ENCODE measurements at places on chromosomes 2 and 18. TPM values are rescaled to one million over a fixed set of nuclear protein-coding genes. Genes with fewer than 3 reads are reported as not detected.

GRCh38 chr2:182088681-182089320 is 103.1 kb downstream of the PPP1R1C start:
- no peak for DNase-seq

DNA sequence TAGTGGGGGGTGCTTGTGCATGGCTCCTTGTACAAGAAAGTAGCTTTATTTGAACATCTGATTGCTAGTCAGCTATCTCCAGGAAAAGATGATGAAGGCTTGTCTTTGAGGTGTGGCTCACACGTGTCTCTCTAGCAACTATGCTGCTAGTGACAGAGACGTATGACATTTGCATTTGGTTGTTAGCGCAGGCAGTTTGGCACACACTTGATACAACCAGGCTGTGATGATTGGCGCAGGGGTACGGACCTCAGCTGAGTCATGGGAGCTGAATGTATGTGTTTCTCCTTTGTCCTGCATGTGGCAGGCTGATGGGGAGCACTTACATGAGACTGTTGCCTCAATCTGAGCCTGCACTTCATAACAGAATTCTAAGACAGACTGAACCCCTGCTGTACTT is 29.6 kb downstream of the PTCD3 start:
- DNase-seq: no peak

DNA sequence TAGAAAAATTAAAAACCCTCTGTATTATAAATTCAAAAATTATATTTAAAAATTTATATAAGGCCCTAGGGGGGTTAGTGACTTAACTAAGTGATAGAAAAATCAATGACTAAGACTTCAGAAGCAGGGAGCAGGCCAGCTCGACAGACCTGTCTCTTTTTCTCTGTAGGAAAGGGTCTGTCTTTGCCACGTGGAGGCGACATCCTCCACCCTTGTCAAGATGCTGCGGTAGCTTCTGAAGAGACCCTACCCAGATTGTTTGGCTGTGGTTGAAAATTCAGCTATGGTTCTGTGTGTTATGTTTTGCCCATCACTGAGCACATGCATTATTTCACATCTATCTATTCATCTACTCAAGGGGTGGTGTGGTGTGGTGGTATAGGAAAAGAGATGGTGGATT is 8.2 kb upstream of the SLC4A3 start:
- DNase-seq: no peak

- DNase-seq: no peak
Observed at GRCh38 chr18:11316546-11316945, 167.2 kb upstream of the PIEZO2 start.

- DNase-seq: no peak
Observed at GRCh38 chr2:187644486-187644885, 90.3 kb upstream of the TFPI start.

GRCh38 chr2:47277187-47277586 is 122.1 kb upstream of the STPG4 start:
- no peak for DNase-seq

GRCh38 chr2:157444641-157445040 is 752 bp upstream of the CYTIP start:
- DNase-seq: peak; percentile 63

DNA sequence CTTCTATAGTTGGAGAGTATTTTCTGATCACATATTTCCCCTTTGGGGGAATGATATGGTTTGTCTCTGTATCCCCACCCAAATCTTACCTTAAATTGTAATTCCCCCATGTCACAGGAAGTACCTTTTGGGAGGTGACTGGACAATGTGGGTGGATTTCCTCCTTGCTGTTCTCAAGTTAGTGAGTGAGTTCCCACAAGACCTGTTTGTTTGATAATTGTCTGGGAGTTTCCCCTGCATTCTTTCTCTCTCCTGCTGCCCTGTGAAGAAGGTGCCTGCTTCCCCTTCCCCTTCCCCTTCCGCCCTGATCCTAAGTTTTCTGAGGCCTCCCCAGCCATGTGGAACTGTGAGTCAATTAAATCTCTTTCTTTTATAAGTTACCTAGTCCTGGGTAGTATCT is 222.7 kb upstream of the SLC39A10 start:
- DNase-seq: no peak

- DNase-seq: no peak
Observed at GRCh38 chr2:159557437-159558034, 58.8 kb downstream of the BAZ2B start.

DNA sequence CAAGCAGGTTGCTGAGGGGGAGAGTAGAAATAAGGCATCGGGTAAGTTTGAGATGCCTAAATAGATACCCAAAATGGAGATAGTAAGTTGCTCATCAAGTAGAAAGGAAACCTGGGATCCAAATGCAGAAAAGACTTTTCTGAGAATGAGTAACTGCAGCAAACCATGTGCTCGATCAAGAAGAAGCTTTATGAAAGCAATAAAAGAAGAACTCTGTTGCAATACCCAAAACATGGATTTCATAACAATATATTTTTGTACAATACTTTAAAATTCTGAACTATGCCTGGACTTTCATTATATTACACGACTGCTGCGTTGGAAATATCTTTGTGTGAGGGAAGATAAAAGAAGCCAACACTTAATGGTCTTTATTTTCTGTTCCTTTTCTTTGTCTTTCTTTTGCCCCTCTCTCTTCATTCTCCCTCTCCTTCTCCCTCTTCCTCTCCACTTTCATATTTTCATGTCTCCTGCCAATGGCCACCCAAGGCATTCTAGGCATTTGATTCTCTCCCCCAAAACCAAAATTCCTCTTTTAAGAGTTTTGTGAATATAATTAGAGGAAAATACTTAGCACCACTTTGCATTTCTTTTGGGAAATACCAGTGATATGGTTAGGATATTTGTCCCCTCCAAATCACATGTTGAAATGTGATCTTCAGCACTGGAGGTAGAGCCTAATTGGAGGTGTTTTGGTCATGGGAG is 257.6 kb downstream of the MREG start:
- DNase-seq: no peak

GRCh38 chr18:50917021-50917420 is 38.1 kb downstream of the ME2 start:
- no peak for DNase-seq

GRCh38 chr2:128473175-128474035 is 154.7 kb upstream of the HS6ST1 start:
- DNase-seq: peak; percentile 68

- DNase-seq: peak; percentile 15
Observed at GRCh38 chr2:31187166-31187565, 30.1 kb downstream of the CAPN14 start.

DNA sequence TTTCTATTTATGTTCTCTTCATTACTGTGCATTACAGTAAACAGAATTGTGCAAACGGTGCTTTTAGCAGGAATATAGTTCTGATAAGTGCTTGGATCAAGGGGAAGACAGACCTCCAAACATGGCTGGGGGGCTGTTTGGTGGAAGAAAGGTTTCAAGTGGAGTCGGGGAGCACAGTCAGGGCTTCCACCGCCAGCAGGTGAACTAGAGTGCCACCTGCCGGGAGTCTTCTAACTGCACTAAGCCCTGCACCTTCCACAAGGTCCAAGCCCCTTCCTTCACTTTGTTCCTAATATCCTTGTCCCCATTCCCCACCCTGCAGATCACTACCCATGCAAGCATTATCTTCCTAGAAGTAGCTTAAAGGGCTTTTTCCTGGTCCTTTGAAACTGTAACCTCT is 11.1 kb downstream of the ONECUT2 start:
- DNase-seq: no peak

DNA sequence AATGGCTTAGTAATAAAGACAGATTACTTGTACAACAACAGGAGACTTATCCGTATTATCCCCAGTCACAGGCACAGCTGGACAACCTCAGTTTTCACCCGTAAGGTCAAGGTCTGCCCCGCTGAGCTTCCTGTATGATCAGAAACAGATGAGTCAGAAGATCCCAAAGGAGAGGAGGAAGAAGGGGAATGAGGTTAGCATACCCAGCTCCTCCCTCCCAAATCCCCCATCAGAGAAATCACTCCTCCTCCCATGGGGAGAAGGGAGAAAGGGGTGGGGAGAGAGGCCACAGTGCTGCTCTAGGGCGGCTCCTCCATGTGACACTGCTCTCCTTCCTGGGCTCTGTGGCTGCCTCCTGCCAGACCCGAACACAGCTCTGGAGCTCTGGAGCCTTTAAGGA is 53.8 kb upstream of the SPTBN1 start:
- DNase-seq: no peak

- no peak for DNase-seq
Observed at GRCh38 chr2:110216199-110216598, 3.9 kb upstream of the MTLN start.

DNA sequence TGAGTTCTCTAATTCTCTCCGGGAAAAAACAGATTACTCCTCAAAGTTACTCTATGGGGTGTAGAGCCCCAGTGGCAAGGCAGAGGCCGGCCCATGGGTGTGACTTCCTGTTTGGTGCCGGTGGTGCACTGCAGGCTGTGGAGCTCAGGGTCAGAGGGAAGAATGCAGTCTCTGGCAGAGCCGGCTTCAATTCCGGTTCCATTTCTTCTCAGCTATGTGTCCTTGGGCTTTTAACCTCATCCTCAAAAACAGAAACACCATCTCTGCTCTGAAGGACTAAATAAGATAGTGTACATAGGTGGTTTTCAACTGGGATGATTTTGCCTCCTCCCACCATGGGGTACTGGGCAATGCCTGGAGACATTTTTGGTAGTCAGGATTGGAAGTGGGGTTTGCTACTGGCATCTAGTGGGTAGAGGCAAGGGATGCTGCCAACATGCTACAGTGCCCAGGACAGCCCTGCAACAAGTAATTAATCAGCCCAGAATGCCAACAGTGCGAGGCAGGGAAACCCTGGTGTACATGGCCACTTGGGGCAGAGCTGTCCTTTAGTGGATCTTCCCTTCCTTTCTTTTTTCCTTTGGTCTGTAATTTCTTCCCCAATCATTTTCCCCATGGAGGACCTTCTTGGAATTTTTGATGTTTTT is 81.2 kb downstream of the INSIG2 start:
- DNase-seq: peak; percentile 64

- no peak for DNase-seq
Observed at GRCh38 chr2:68412127-68412819, 47.2 kb downstream of the PLEK start.

- DNase-seq: no peak
Observed at GRCh38 chr2:4018535-4018934, 315.2 kb downstream of the DCDC2C start.

DNA sequence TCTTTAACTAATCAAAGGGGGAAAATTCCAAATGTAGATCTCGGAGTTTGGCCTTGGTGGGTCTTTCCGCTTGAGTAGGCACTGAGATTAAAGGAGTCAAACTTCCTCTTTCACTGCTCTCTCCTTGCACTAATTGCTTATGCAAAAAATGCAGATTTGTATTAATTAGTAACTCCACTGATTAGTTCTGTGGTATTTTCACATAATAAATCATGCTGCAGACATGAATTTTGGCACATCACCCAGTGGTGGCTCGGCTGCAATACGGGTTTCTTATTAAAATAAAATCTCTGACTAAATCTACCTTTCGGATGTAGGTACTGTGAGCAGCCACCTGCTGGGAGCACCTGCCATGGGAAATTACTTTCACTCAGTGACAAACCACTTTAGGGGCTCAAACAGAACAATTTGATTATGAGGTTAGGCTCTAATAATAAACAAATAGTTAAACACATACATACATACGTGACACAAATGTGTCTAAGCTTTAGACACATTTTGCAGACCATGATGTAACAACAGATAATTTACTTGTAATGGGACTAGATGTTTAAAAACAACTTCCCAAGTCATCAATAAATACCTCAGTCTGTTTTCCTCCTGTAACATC is 6.4 kb upstream of the NEUROD1 start:
- no peak for DNase-seq

ACMSD gene
- total RNA-seq: not detected

MLPH gene
- not detected for total RNA-seq

NYAP2 gene
- not detected for total RNA-seq

TXNDC2 gene
- total RNA-seq: not detected

FHL2 gene
- total RNA-seq: 3.4 TPM

FZD7 gene
- 3.4 TPM for total RNA-seq

SCYGR4 gene
- total RNA-seq: not detected
